ENCODE measurements at places on chromosomes 5 and 9.

DNA sequence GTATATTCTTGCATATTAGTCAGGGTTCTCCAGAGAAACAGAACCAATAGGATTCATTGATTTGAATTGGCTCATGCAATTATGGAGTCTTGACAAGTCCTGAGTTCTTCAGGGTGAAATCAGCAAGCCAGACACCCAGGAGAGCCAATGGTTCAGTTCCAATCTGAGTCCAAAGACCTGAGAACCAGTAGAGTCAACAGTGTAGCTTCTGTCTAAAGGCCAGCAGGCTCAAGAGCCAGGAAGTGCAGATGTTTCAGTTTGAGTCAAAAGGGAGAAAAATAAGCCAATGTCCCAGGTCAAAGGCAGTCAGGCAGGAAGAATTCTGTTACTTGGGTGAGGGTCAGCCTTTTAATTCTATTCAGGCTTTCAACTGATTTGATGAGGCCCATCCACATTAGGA is 37.8 kb upstream of the ANKRD34B start:
- no peak for DNase-seq

- no peak for DNase-seq
Measured at GRCh38 chr5:20029266-20029665, 41.3 kb upstream of the CDH18 start.

GRCh38 chr5:169272731-169273427 is 28.1 kb downstream of the SLIT3 start:
- no peak for DNase-seq

- no peak for DNase-seq
Measured at GRCh38 chr5:133203317-133204305, 151.8 kb downstream of the HSPA4 start.

DNA sequence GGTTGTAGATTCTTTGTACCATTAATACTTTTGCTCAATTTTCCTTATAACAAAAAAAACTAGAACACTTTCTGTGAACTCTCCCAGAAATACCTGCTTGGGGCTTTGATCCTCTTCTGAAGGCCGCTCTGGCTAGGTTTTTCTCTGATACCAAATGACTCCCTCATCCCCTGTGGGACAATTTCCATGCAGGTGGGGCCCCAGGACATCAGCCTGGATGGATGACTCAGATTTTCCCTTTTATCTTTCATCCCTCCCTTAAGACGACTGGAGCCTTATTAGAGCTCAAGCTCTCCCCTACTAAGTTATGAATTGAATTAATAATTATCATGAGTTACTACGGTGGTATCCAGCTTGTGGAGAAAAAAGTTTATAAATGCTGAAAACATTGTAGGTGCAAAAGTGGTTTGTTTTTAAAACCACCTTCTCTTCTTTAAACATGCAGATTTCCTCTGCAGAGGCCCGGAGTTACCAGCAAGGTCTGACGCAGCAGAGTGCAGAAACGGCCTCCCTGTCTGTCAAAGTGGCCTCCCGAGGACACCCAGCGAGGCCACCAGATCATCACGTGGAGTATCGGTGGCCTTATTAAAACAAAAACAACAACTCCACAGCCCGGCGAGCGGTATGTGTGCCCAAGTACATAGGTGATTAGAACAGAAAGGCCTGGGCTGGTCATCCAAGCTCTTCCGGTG is 50.8 kb upstream of the IRX4 start:
- DNase-seq = no peak

DNA sequence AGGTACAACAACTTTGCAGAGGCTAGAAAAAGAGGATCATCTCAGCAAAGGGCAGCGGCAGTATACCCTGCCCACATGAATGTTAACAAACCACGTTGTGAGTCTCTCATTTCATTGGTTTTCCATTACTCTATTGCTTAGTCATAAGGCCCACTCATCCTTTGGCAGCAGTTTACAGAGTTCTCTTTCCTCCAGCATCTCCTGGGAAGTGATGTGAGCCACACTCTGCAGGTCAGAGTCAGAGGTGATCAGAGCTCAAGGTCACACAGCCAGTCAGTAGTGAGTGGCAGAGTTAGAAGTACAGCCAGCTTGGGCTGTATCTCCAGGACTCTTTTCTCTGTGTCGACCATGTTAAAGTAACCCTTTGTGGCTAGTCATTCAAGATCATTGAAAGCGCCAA is 599.6 kb upstream of the GRAMD2B start:
- no peak for DNase-seq

DNA sequence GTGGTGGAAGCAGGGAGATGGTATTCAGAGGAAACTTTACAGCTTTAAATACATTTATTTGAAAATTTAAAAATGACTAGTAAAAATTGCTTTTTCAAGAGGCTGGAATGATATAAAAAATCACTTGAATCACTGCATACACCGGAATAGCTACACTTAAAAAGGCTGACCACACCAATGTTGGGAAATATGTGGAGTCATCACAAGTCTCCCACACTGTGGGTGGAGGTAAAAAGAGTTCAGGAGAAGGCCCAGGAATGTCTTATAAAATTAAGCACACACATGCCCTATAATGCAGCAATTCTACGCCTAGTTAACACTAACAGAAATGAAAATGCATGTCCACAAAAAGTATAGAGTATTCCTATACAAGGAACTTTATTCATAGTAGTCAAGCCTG is 198.1 kb downstream of the ROR2 start:
- no peak for DNase-seq

GRCh38 chr5:67971223-67971830 is 244.2 kb upstream of the PIK3R1 start:
- DNase-seq = no peak

DNA sequence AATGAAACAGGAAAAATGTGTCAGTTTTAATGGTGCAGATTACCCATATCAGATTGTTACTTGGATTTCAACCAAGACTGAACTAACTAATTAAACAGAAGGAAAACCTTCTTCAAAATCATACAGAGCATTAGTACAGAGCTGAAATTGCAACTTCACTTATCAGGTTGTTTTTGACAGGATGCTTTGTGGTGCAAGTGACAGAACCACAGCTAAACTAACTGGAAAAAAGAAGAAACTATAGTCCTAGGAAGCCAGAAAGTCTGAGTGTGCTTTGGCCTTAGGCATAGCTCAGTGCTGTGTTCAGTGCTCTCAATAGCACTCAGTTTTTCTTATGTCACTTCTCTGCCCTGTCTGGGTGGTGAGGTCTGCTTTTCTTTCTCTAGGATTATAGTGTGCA is 267.4 kb downstream of the CHSY3 start:
- peak; percentile 29 for DNase-seq

- DNase-seq = no peak
Measured at GRCh38 chr9:76298521-76299144, 95.6 kb downstream of the RFK start.

- no peak for DNase-seq
Measured at GRCh38 chr9:75239176-75239575, 150.9 kb downstream of the OSTF1 start.

GRCh38 chr9:69391946-69392345 is 66.9 kb downstream of the ENTREP1 start:
- no peak for DNase-seq

DNA sequence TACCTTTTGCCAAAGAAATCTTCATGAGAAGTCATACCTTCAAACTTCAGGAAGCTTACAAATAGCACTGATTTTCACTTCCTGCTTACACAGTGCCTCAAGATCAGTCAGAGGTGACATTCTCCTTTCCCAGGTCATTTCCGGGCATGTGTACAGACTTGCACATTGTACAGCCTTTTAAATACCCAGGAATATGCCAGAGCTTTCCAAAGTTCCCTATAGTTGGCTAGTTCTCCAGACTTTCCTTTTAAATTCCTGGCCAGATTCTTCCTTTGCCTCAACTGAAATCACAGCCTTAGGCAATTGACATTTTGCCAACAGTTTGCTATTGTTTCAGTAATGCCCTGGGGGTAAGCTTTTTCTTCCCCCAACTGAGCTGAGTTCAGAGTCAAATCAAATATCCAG is 47.2 kb downstream of the RFX3 start:
- DNase-seq = no peak

GRCh38 chr5:148823871-148824270 is 2.5 kb upstream of the ADRB2 start:
- no peak for DNase-seq

DNA sequence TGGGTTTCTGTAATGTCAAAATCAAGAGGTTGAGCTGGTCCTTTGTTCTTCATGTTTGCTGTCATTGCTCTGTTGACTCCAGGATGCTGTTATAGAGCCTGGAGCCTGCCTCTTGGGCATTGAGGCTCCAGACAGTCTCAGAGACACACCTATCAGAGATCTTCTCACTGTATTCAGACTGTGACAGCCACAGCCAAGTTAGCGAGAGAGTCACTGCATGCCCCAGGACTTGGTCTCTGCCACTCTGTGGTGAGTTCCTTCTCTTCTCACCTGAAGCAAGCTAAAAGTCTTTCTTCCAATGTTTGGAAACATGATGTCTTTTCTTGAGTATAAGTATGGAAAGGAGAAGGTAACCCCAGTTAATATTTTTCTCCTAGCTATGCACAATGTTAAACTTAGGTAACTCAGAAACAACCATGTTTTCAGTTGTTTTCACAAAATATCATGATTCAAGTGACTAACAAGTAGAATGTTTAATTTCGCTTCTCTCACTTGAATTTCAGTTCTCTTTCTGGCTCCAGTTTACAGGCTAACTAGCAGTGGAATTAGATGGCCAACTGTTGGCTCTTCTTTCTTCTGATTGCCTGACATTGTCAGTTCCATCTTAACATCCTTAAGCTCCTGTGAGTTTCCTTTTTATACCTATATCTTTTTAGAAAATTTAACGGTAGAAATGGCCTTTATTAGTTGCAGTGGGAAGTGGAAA is 20.6 kb upstream of the ZFYVE16 start:
- no peak for DNase-seq

GRCh38 chr5:37146896-37147295 is 102.3 kb downstream of the CPLANE1 start:
- no peak for DNase-seq

DNA sequence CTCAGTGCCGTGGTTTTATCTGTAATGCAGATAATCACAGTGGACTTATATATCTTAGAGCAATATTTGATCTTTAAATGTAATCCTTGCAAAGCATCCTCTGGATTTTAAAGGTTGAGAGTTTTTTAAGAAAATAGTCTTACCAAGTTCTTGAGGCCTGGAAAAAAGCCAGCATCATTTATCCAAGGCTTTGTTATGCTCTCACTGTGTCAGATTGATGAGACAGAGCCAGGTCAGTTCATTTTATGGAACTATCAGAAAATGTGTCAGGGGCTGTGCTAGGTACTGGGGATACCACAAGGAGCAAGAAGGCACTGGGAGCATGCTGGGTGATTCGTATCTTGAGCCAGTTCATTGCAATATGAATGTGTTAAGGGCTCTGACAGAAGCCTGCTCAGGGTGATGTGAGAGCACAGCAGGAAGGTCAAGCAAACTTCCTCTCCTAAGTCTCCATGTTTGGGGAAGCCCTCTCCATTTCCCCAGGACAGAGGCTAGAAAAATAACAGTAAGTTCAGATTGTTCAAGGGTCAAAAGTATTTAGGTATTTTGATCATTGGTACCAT is 19.7 kb downstream of the C7 start:
- DNase-seq = no peak

DNA sequence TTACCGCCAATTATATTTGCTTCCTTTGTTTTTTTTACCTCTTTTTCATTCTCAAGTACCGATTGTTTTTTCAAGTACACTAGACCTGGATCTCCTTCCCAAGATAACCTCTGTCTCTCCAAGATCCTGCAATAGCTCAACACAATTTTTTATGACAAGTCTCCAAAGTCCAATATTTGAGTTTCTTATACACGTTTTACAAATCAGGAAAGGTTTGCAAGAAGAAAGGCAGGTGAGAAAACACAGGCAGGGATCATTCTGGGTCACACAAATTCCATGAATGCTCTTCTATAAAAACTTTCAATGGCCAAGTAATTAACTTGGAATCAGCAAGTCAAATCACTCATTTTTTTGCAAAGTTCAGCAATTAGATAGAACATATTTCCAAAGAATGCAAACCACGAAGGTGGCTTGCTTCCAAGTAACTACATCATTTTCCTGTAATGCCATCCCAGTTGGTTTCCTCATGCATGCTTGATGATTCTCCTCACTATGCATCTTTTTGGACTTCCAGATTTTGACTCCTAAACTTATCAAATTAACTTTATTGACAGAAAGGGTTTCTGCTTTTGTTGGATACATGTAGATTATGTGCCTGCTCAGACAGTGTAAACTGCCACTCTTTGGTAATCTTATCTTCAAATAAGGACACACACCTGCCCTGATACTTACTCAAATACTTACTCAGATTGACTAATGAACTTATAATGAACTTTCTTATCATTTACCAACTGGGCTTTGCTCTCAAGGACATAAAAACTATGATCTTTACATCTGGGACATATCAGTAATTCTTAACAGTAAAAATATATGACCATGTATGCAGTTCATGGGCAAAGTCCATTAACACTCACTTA is 24.7 kb upstream of the IFNE start:
- DNase-seq = no peak

DNA sequence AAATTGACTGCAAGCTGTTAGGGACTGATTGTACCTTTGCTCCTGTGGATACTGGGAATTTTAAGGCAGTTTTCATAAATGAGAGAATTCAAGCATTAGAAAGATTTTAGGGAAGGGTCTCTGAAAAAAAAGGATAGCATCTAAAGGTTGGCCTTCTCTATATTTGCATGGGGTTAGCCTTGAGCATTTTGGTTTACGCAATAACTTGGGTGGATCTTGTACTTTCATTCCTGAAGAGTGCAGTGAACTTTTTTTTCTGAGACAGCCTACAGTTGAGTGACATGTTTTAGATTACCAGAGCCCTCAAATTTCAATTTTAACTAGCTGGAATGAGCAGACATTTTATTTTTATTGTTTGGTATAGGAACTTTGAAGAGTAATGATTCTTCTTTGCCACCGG is 91.6 kb upstream of the NR3C1 start:
- no peak for DNase-seq

GRCh38 chr5:148186248-148187003 is 16.4 kb upstream of the SPINK6 start:
- DNase-seq = no peak

GRCh38 chr5:122576256-122577016 is 198.4 kb upstream of the SNX2 start:
- no peak for DNase-seq

DNA sequence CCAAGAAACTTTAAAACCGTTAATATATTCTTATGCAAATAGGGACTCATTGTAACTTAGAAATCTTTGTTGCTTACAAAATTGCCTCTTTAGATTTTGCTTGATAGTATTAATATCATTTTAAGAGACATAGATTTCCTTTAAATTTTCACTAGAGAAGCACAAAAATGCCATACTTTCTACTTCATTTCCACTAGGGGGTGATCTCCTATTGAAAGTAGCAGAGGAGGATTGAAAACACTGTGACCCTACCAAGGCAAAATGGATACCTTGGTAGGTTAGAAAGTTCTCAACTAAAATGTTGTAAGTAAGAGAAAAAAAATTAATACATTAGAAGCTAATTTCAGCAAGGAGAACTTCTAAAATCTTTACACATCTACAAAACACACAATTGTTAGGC is 204.9 kb downstream of the CHSY3 start:
- DNase-seq = peak; percentile 27

GRCh38 chr9:110126986-110127864 is 80.7 kb downstream of the C9orf152 start:
- DNase-seq = no peak

DNA sequence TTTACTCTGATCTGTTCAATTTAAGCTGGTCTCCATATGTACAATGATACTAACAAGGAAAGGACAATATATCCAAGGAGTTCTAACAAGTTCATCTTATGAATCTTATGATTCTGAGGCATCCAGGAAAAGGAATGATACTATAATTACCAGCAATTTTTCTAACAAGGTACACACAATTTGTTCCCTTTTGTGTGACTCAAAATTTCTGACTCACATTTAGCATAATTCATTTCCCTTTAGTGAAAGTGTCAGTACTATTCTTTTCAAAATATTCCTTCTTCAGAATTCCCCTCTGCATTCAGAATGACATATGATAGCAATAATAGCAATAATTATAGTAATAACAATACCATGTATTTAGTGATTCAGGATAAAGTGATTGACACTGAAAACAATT is 594.8 kb downstream of the DMRTA1 start:
- no peak for DNase-seq
